ENCODE measurements at places on chromosomes 7 and 10.

DNA sequence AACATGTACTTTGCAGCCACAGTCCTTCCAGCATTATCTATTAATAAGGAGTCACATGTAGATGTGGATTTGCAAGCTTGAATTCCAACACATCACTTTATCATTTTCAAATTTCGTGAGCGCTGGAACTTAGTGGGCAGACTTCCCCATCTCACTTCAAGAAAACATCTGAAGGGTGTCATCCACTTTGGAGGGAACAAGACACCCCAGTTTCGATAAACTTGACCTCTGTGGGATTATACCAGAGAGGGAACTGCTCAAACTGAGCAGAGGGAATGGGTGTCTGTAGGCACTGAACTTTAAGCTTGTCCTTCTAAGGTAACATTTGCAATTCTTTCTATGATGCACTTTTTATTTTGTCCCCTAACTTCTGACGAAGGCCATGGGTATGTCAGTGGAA is 27.5 kb downstream of the ADRB1 start:
- no peak for DNase-seq

DNA sequence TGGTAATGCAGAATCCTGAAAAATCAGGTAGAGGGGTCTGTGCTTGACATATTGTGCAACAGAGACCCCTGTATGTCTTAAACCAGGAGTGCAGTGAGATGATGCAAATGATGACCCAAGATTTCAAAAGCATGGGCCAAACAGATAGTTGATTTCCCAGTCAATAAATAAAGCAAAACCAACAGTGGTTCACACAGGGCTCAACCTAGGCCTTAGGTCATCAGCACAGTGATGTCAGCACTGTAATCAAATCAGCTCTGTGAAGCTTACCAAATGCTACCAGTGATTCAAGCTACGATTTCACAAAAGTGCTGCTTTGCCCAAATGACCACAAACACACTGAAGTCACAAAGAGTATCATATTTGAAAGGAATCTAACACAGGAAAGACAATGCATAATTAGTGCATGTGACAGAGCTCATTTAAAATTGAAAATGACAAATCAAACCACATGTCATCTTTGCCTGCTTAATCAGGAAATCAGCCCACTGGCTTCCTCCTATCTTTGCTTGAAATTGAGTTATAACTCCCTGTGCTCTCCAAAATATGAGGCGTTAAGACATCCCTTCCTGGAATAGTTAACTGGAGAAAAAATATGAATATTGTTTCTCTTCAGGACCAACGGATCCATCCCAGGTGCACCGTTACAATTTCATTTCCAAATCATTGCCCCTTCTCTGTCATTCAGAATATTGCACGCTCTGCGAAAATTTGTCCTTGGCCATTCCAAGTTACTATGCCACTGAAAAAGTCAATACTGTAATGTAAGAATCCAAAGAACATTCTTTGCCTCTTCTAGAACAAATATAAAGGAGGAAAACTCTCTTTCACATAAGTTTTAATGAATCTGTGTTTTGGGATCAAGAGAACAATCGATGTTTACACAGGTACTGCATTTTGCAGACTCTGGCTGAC is 41.9 kb upstream of the ASL start:
- no peak for DNase-seq

- DNase-seq = peak; percentile 83
These were observed 5.7 kb upstream of the PRR15 start for GRCh38 chr7:29557954-29558353.

DNA sequence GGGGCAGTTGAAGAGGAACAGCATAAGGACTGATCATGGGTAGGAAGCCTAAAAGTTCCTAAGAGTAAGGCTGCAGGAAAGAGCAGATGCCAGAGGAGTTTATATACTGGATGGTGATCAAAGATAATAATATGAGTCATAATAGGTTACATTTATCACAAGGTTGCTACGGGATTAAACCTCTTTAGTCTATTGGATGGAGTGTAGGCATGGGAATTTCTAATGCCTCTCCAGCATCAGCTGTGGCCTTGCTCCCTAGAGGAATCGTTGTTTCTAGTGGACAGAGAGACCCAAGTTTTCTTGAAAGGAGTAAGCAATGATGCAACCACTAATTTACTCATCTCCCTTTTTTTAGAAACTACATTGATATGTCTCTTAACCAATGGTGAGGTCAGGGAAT is 213.4 kb downstream of the GPR37 start:
- DNase-seq = no peak

DNA sequence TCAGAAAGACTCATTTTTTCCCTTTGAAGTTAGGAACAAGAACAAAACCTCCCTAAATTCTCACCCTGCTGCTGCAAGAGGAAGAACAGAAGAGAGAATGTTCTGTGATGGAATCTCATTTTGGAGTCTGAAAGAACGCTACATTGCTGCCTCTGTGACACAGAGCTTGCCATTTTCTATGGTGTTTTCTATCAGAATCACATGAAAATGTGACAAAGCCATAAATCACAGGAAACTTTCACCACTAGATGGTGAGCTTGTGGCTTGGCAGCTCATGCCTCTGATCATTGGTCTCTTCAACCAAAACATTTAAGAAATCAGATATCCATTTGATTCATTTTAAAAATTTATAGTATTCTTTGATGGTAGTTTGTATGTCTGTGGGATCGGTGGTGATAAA is 82.9 kb downstream of the CADPS2 start:
- peak; percentile 46 for DNase-seq

DNA sequence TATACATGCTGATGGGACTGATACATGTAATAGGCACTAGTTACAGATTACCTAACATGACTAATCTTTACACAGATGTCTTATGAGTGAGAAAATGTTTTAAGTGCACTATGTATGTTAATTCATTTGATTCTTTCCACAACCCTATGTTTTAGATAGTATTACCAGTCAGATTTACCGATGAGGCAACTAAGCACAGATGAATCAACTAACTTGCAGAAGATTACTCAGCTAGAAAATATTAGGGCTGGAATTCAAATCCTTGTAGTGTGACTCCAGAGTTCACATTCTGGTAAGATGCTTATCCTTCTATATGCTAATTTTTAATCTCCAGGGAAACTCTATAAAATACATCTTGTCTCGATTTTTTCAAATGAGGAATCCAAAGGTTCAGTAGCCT is 964.9 kb downstream of the REEP3 start:
- DNase-seq = peak; percentile 26

GRCh38 chr10:123583639-123584418 is 82.3 kb upstream of the GPR26 start:
- peak; percentile 66 for DNase-seq

- no peak for DNase-seq
These were observed 97.7 kb downstream of the CUBN start for GRCh38 chr10:17031637-17032635.

DNA sequence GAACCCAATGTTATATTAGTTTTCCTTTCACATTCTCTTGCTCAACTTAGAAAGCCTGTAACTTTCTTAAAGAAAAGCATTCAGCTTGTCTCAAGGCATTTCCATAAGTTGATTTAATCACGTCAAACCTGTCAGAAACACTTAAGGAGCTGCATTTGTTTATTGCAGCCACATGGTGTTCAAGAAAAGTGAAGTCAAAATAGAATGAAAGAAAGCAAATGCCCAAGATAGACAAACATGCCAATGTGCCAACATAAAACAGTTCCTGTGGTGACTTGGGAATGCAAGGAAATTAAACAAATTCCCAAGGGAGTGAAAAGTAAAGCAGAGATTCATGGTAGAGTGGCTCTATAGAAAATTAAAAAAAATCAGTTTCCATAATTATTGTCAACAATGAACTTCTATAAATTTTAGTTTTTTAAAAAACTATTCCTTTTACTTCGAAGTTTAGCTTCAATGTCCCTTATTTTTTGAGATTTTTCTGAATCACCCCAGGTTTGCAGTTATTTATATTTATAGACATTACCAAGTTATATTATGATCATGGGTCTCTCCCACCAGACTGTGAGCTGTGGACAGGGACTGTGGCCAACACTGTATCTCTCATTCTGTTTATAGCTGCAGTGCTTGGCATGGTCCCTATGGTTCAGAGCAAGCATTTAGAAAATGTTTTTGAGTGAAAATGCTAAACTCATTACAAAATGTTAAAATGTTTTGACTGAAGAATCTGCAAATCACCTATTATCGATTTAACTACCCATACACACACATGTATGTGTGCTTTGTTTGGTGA is 887.4 kb downstream of the REEP3 start:
- no peak for DNase-seq

- no peak for DNase-seq
These were observed 13.9 kb upstream of the DRGX start for GRCh38 chr10:49409755-49410154.

DNA sequence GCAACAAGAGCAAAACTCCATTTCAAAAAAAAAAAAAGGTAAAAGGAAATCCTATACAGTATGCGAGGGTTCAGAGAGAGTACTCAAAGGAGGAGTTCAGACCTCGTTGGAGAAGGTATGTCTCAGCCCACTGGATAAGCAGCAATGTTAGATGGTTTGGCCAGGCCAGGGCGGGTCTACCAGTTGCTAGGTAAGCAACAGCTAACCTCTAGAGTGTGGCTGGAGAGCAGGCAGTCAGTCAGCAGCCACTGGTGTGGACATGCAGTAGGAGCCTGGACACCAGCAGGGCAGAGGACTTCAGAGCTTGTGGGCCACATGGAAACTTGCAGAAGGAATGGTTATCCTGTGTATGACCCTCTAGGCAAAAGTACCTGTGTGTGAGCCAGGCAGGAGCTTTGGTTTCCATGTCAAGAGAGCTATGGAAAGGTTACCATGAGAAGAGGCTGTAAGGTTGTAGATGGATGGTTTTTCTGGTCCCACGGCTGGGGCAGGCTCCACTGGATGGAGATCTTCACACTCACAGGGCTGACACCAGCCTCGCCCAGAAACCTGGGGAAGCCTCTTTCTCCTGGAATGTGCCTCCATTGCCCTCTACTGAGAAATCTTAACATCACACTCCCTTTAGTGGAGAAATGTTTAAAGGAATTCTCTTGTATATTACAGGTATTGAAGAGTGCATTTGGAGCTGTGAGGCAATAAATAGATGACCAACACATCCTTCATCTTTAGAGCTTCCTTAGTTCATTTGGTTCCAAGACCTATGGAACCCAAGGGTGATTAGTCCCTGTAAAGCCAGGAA is 63.6 kb downstream of the CCDC186 start:
- peak; percentile 33 for DNase-seq

GRCh38 chr7:114026486-114027089 is 107.8 kb upstream of the PPP1R3A start:
- DNase-seq = peak; percentile 23

GRCh38 chr7:16422103-16422435 is 731 bp upstream of the CRPPA start:
- peak; percentile 94 for DNase-seq

- no peak for DNase-seq
These were observed 246.1 kb upstream of the PLXDC2 start for GRCh38 chr10:19570120-19570519.

GRCh38 chr7:99384523-99384922 is 10.0 kb downstream of the ARPC1B start:
- DNase-seq = no peak

- no peak for DNase-seq
These were observed 99.0 kb downstream of the SH3PXD2A start for GRCh38 chr10:103756277-103756869.

GRCh38 chr10:71771821-71772617 is 1.3 kb downstream of the VSIR start:
- peak; percentile 39 for DNase-seq

DNA sequence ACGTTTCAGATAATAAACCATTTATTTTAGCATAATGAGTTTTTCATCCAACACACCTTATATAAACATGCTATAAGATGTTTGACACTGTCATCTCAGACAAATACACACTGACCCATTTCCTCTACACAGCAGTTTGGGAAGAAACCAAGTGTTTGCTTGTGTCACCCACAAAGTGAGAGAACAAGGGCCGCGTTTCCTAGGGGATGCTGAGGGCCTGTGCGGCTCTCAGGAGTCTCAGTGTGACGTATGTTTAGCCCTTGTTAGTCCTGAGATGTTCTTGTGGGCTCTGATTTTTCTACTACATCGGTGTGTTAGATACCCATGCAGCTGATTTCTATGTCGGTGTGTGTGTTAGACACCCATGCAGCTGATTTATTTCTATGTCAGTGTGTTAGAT is 266.3 kb downstream of the DIP2C start:
- no peak for DNase-seq

GRCh38 chr7:53060066-53060465 is 24.6 kb downstream of the POM121L12 start:
- DNase-seq = no peak

DNA sequence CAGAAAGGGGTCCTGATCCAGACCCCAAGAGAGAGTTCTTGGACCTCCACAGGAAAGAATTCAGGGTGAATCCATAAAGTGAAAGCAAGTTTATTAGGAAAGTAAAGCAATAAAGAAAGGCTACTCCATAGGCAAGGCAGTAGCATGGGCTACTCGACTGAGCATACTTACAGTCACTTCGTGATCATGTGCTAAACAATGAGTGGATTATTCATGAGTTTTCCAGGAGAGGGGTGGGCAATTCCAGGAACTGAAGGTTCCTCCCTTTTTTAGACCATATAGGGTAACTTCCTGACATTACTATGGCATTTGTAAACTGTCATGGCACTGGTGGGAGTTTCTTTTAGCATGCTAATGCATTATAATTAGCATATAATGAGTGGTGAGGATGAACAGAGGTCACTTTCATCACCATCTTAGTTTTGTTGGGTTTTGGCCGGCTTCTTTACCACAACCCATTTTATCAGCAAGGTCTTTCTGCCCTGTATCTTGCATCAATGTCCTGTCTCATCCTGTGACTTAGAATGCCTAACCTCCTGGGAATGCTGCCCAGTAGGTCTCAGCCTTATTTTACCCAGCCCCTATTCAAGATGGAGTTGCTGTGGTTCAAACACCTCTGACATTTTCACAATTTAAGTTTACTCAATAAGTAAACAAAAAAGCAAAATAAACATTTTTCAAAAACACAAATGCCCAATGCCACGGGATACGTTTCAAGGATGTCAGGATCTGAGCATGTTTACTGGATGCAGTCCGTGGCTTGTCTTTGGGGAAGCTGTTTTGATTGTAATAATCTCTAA is 37.0 kb downstream of the ALOX5 start:
- DNase-seq = no peak

DNA sequence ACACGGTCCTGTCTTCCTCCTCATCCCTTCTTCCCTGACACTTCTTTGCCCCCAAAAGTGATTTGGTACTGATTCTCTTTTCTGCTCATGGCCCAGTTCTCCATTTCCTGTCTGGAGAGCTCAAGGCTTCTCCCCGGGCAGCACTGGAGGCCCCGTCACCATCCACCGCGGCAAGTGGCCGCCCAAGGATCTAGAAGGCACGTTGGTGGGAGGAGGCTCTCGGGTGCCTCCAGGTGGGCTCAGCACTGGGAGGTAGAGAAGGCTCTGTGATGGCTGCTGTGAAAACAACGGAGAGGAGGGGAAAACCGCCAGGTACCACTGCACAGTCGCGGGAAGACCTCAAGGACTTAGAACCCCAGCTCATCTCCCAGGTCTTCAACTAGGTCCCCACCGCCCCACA is 134.4 kb downstream of the NEURL1 start:
- DNase-seq = no peak

- DNase-seq = no peak
These were observed at the start of gene ELN for GRCh38 chr7:74027683-74028320. TSS of gene ELN (plus strand) at chr7:74028173. CDS start at chr7:74028188, 15 bp downstream.
